ENCODE measurements at places on chromosomes 13 and 19. TPM values are rescaled to one million over a fixed set of nuclear protein-coding genes. Genes with fewer than 3 reads are reported as not detected.
A peak's percentile ranks its signal among the peaks of the same experiment; 100 is the strongest.

ZNF100 gene
- total RNA-seq: 7.7 TPM

- peak; percentile 14 for DNase-seq
These were observed 250.2 kb upstream of the MIR17HG start for GRCh38 chr13:91097269-91097668.

DNA sequence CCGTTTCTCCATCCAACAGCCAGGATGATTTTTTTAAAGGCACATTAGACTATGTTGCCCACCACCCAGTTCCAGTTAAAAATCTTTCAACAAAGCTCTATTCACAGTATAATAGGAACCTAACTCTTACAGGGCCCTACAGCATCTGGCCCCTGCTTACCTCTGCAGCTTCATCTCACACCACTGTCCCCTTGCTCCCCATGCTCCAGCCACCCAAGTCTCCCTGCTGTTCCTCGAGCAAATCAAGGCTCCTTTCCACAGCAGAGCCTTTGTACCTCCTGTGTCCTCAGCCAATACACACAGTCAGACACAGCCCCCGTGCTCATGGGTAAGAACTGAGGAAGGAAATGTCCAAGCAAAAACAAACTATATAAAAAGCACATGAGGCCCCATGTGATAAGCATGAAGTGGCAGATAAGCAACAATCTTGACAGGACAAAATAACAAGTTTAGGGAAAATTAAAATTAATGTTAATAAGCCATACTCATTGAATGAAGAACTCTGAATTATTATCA is 67.5 kb downstream of the TSC22D1 start:
- DNase-seq: peak; percentile 26

DNA sequence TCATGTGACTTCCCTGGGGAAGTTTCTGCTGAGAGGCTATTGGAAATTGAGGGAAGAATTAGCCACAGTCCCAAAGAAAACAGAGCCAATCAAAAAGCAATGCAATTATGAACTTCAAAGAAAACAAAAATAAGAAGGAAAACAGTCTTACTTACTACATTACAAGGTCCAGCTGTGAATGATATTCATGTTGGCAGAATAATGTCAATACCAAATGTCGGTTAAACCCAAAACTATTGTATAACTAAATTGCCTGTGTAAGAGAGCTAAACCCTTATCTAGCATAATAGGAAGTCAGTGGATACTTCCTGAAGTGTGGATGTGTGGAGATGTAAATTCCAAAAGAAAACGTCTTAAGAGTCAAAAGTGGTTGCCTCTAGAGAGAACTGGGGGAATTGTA is 12.4 kb downstream of the KL start:
- DNase-seq: no peak

DNA sequence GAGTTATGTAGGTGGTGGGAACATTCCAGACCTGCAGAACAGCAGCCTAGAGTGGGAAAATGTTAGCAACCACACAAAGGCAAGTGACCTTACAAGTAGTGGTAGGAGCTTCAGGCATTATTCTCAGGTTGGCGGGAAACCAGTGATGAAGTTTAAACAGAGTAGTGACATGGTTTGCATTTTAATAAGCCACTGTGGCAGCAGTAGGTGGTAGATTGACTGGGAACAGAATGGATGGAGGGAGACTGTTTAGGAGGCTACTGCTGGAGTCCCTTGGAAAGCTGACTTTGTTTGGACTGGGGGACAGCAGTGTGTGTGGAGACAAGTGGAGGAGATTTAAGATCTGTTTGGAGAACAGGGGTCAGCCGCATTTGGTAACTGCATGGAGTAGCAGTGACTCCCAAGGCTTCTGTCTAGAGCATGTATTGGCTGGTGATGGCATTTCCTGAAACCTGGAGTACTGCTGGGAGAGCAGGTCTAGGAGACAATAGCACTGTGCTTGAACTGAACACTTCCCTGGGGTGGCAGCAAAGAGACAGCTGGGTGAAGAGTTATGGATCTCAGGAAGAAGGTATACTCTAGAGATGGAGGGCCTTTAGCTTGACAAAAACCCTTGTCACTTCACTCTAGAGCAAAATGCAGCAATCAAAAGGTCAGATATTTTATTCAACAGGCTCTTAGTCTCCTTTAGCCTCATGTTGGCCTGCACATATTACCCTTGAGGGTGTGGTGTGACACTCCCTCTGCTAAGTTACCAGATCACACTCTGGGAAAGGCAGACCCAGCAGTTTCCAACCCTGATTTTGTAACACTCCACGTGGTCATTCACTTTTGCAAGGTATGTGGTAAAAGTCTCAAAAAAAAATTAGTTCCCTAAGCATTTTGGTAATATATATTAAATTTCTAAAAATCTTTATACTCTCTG is 70.3 kb downstream of the DHRS12 start:
- DNase-seq: no peak

DNA sequence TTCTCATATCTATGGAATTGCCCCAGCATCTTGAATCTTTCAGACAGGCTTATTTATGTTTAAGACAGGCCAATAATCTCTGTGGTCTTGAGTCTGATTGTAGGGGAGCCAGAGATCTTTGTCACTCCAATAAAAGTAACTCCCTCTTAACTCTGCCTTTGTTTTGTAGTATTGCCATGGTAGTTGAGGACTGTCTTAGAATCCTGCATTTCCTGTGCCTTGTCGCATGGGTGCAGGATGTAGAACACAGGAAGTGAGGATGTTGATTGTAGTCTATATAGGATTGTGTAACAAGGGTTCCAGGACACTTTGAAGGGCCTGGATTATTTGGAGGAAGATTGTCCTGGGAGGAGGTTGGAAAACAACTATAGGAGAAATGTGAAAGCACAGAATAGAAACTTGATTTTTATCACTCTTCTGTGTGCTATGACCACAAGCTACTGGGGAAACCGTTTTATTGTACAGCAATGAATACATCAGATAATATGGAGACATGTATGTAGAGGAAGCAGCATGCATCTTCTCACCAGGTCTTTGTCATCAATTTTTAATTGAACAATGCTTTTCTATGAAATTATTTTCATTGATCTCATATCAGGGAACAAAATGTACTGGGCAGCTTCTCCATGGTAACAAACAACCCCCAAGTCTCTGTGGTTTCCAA is 411.7 kb downstream of the FGF9 start:
- DNase-seq: no peak

DNA sequence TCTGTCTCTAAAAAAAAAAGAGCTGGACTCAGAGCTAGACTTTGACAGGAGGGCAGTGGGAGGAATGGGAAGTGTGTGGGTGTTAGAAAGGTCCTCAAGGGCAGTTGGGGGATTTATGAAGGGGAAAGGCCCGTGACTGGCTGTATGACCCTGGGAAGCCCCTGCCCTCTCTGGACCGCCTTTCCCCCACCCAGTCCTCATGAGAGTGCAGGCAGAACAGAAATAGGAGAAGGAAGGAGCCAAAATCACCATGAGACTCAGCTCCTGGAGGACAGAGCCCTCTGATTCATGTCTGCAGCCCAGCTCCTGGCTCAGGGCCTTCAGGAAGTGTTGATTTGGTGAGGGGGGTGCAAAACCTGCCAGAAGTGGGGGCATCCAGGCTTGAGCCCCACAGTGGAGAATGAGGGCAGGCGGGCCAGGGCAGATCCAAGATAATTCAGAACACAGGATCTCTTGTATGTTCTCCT is 8.7 kb upstream of the SMG9 start:
- DNase-seq: no peak

MEIOSIN gene
- total RNA-seq: 0.37 TPM

GRCh38 chr19:49894011-49894664 is 2.5 kb downstream of the IL4I1 start:
- no peak for DNase-seq

GRCh38 chr13:107992542-107992941 is 222.8 kb downstream of the LIG4 start:
- DNase-seq: no peak

- no peak for DNase-seq
These were observed 9.9 kb upstream of the ATG4D start for GRCh38 chr19:10533646-10534386.

MAB21L1 gene
- total RNA-seq: 2.4 TPM

DNA sequence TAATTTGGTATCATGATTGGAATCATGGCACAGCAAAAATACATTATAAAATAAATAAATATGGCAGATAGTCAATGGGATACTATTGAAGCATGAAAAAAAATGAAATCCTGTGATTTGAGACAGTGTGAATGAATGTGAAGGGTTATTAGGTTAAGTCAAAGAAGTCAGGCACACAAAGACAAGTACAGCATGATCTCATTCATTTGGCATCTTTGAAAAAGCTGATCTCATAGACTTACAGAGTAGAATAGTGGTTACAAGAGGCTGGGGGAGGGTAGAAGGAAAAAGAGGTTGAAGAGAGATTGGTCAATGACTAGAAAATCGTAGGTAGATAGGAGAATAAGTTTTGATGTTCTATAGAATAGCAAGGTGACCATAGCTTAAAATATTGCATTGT is 295.1 kb upstream of the SLITRK5 start:
- DNase-seq: no peak

IZUMO4 gene
- total RNA-seq: not detected

DNA sequence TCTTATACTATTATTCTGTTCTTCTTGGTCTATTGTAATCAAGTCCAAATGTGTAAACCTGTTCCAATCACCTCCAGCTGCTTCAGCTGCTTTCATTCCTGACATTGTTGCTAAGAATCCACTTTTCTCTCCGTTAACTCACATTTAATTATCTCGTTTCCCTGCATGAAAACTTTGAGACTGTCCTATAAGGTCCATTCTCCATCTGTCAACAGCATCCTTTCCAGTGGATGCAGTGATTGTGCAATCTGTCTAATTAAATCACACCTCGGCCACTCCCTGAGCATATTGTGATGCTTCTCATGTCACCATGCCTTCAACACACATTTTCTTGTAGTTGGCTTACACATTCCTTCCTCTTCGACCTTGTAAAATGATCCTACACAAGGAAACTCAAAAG is 1626.9 kb upstream of the SLC10A2 start:
- no peak for DNase-seq

DNA sequence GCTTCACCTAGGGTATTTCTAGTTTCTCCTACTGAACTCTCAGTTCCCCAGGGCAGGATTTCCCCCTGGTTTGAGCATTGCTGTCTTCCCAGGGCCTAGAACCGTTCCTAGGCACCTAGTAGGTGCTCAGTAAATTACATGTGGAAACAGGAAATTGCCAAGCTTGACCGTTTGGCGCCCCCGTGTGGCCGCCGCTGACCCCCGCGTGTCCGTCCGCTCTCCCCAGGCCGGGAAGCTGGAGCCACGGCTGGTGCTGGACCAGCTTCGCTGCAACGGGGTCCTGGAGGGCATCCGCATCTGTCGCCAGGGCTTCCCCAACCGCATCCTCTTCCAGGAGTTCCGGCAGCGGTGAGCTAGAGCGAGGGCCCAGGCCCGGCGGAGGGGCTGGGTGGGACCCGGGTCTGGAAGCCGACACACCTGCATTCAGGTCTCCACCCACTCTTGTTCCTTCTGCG is 55.5 kb downstream of the MYH14 start:
- peak; percentile 25 for DNase-seq

PET100 gene
- total RNA-seq: 31.8 TPM

GRCh38 chr19:44673510-44673909 is 2.2 kb downstream of the CEACAM19 start:
- no peak for DNase-seq

ERICH6B gene
- not detected for total RNA-seq

ITGBL1 gene
- 0.34 TPM for total RNA-seq

- peak; percentile 46 for DNase-seq
These were observed 392.6 kb downstream of the KLF5 start for GRCh38 chr13:73451221-73452029.

DNA sequence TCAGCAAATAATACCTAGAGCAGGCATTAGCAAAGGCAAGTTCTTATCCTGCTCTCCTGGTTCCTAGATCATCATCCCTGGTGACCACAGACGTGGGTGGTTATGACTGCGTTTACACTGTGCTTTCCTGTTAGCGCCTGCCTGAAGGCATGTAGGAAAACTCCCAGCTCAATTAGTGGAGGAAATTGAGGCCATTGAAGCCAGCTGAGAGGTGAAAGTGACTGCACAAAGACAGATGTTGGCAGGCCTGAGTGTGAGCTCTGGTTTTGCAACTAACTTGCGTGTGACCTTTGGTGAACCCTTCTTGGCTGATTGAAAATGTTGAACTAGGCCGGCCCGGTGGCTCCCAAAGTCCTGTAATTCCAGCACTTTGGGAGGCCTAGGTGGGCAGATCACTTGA is 17.5 kb upstream of the NWD1 start:
- peak; percentile 82 for DNase-seq

DKKL1 gene
- total RNA-seq: 0.53 TPM

CABP5 gene
- not detected for total RNA-seq

MYCBP2 gene
- total RNA-seq: 56.7 TPM

NANOS3 gene
- not detected for total RNA-seq

DNA sequence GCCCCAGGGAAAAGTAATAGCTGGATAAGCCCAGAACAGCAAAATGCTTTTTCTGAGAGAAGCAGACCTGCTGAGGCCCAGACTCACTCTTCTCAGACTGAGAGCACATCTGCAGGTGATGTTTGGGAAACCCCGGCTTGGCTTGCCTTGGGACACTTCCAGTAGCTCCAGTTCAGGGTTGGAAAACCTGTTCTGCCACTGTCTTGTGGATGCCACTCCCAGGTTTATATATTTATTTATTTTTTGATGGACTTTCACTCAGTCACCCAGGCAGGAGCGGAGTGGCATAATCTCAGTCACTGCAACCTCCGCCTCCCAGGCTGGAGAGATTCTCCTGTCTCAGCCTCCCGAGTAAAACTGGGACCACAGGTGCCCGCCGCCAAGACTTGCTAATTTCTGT is 8.0 kb upstream of the SMARCA4 start:
- DNase-seq: no peak

DNA sequence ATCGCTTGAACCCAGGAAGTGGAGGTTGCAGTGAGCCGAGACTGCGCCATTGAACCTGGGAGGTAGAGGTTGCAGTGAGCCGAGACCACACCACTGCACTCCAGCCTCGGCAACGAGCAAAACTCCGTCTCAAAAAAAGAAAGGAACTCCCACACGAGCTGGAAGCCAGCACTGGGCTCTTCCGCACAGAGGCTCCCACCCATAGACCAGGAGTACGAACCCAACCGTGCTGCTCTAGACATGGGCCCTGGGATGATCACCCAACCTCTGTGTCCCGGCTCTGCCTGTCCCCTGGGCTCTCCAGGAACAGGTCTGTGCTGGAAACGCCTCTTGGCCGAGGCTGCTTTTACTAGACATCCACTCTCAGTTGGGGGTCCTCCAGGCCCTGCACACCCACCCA is 12.0 kb downstream of the DOT1L start:
- DNase-seq: no peak

KL gene
- total RNA-seq: not detected

GRCh38 chr19:39112338-39112890 is 13.2 kb upstream of the PAK4 start:
- DNase-seq: no peak

GRCh38 chr13:99431927-99432608 is 69.2 kb upstream of the TM9SF2 start:
- DNase-seq: no peak
